Activated CD4-positive, alpha-beta T cell treated with anti-CD3 and anti-CD28 coated beads, Interleukin-2, amount 10 ng/mL, durations not matched to agents 7 days and 5 days (primary cell): ENCODE measurements at places on chromosomes 2 and 18. TPM values are rescaled to one million over a fixed set of nuclear protein-coding genes. Genes with fewer than 3 reads are reported as not detected.

- no peaks in the 10 kb centered on the region for H3K27me3 ChIP-seq
- H3K27ac ChIP-seq = no peak overlapping the region
- no peaks in the 10 kb centered on the region for H3K4me1 ChIP-seq
- no peak for DNase-seq
- no peaks in the 10 kb centered on the region for H3K36me3 ChIP-seq
- H3K4me3 ChIP-seq = no peak overlapping the region
Observed at GRCh38 chr2:66334237-66335029, 100.5 kb upstream of the MEIS1 start.

- H3K4me3 ChIP-seq = no peak overlapping the region
- H3K27ac ChIP-seq = no peak overlapping the region
- no peaks in the 10 kb centered on the region for H3K4me1 ChIP-seq
Observed at GRCh38 chr18:22044474-22045220, 124.7 kb upstream of the GATA6 start.

GRCh38 chr2:18339326-18339725 is 221.1 kb downstream of the RDH14 start:
- H3K4me3 ChIP-seq = no peak overlapping the region
- DNase-seq = no peak
- no peaks in the 10 kb centered on the region for H3K27me3 ChIP-seq
- H3K4me1 ChIP-seq = no peaks in the 10 kb centered on the region

DNA sequence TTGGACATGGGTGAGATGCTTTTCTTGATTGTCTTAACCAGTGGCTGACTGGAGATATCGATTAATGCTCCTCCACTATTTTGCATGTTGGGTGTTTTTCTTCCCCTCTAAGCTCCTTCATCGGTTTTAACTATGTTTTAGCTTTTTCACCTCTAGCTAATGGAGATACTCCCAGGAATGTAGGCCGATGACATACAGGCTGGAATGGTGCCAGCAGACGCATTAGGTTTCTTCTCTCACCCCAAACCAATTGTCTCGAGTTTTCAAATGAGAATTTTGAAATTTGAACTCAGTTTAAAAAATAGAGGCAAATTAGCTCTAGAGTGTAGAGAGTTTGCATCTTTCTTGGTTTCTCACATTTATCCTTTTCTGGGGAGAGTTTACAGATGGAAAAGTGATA is 247.6 kb downstream of the RPRM start:
- H3K36me3 ChIP-seq = no peaks in the 10 kb centered on the region
- no peak overlapping the region for H3K27ac ChIP-seq
- no peak for DNase-seq
- H3K4me1 ChIP-seq = peaks cover 12% of the 10 kb centered on the region
- H3K27me3 ChIP-seq = no peaks in the 10 kb centered on the region
- no peak overlapping the region for H3K4me3 ChIP-seq

The CD207 gene
- not detected for total RNA-seq

The COL4A4 gene
- total RNA-seq = 0.15 TPM
